HCT116 (cell line): ENCODE measurements at places on chromosomes 3 and 15.

DNA sequence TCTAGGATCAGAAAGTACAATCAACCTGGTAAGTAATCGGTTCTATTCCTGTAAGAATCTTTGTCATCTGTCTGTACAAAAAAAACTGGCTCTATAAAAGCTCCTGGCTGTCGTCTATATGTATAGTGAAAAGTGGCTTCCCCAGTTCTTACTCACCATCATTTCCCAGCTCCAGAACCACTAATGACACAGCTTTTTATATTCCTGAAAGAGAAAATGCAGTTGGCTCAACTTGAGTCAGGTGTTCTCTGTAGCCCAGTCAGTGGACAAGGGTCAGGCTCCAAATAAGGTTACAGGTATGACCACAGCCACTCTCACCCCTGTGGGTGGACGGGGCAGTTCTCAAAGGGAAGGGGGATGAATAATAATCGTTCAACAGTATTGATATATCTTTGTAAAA lies 85.1 kb downstream of the AP4E1 start:
- DNase-seq, result no peak

DNA sequence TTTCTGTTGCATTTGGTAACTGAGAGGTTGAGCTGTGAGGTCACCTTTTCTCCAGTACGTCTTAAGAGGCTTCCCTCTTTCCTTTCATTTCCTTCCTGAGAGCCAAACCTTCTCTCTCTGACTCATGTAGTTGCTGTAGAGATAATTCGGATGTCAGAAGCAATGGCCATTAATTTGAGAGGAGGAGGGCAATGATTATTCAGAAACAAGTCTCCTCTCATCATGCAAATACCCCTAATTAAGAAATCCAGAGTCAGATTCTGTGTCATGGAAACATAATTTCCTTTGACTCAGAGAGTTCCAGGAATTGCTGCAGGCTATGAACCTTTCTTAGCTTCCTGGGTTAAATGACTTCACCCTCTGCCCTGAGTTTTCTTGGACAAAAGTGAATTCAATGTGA lies 59.0 kb upstream of the GSK3B start:
- no peak for DNase-seq

DNA sequence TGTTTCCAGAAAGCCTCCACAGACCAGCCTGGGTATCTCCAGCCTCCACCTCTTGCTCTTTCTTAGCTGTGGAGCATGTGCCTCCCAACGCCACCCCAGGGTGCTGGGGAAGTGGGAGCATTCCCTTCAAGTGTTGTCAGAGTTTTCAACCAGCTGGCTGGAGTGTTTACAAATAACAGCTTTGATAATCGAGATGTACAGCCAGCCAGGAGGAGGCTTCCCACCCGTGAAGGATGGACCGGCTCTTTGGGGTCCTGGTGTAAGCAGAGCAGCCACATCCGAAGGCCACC lies 8.5 kb upstream of the OXTR start:
- DNase-seq, result no peak

- DNase-seq, result peak; percentile 41
Observed at GRCh38 chr3:42572278-42572677, 9.5 kb downstream of the SEC22C start.

DNA sequence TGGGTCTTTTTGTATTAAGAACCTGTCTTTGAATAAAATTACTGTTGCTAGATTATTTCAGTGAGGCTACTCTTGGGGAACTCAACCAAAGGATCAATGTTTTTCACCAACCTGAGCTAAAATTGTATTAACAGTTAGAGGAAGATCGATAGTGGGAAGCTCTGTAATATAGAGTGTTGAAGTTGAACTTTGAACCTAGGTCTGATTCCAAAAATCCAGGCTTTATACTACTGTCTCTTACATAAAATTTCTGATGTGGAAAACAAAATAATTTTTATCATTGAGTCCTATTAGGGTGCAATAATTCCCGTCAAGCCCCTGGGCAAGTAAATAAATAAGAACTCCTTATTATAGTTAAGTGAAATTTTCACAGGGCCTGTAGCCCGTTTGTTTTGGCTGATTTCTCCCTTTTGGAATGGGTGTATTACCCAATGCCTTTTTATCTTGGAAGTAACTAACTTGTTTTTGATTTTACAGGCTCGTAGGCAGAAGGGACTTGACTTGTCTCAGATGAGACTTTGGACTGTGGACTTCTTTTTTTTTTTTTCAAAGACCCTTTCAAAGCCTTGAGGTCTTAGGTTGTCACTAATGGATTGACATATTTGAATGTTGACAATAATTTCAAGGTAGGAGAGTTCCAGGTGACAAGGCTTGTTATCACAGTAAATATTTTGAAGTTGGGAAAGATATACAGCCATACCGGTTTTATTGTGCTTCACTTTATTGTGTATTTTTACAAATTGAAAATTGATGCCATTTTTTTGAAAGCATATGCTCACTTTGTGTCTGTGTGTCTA lies 276.1 kb downstream of the NFKBIZ start:
- DNase-seq, result no peak

GRCh38 chr3:148809835-148810234 lies 17.8 kb upstream of the CPB1 start:
- no peak for DNase-seq

GRCh38 chr3:184832044-184832443 lies 20.1 kb downstream of the VPS8 start:
- DNase-seq, result no peak
